ENCODE measurements at places on chromosomes 12 and 14.

DNA sequence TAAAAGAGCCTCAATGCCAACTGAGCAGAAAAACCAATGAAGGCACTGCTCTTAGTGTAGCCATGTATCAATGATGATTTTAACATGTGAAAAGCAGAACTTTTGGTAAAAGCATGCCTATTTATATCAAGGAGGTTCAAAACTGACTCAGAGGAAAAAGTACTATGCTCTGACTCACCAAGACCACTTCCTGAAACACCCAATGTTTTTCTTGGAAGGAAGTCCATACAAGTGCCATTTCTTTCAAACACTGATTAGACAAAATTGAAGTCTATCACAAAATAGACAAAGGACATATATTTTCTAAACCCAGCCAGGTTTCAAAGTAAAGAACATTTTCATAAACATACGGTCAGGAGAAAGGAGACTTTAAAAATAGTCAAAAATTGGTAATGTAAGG, 88.6 kb downstream of the EPS8 start:
- DNase-seq: no peak

- no peak for DNase-seq
These were observed 90.2 kb upstream of the FERMT2 start for GRCh38 chr14:53041067-53041466.

DNA sequence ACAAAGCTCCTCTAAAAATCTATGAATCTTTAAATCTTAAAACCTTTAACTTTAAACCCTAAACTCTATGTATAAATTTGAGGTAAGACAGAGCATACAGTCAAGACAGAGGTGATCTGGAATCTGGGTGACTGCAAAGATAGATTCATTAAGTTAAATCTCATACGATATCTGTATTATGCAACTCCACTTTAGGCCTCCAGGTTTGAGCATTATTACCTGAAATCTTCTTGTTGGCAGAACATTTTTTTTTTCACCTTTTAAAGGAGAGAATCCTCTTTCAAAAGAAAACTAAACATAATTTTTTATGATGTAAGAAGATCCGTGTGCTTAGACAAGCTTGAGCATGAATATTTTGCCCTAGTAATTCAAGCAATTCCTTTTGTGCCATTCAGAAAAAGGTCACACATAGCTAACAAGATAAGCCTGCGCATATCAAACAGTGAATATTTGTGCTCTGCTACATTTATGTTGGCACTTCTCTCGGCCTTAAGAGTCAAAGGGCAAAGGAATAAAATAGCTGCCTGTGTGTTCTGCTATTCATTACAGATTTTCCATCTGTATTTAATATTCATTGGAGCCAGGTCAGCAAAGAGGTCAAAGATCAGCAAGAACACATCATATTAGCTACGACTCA, 163.3 kb downstream of the TMTC3 start:
- no peak for DNase-seq

GRCh38 chr12:12327802-12328201, 22.2 kb downstream of the MANSC1 start:
- DNase-seq: no peak

DNA sequence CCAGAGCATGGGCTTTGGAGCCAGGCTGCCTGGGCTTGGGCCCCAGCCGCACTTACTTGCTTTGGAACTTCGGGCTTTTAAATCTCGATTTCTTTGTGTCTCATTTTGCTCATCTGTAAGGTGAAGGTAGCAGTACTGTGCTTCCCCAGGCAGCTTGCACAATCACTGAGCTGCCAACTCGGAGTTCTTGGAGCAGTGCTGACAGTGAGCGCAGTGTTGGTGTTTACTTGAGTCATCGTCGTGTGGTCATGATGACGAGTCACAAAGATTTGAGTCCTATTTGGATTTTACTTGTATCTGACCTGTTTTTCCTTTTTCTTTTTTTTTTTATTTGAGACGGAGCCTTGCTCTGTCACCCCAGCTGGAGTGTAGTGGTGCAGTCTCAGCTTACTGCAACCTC, 31.3 kb upstream of the ATF1 start:
- DNase-seq: no peak

DNA sequence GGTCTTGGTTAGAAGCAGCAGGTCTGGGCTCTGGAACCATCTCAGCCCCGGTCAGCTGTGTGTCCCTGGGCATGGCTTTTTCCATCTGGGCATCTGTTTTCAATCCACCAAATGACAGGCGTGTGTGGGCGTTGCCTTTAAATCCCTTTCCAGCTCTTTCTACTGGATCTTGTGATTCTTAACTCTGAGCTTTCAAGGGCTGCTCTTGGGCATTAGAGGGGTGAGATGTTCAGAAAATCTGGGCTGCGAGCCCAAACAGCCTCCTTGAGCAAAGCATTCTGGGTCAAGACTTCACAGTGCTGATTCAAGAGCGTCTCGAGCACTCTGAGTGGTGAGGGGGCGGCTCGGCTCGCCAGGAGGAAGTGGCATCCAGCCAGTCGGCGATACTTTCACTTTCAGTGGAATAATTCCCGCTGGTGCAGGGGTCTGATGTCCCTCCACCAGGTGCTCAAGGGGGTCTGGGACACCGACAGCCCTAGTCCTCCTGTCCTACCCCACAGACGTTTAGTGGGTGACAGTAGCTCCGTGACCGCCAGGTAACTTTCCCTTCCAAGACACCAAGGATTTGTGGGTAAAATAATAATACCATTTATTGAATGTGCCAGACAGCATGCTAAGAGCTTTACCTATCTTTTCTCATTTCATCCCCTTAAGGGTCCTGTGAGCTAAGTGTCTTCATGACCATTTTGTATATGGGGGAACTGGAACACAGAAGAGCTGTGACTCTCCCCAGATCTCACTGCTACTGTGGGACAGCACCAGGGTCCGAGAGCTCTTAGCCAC, 114.0 kb downstream of the PLXNC1 start:
- DNase-seq: peak; percentile 55

GRCh38 chr12:91052026-91052425, 5.8 kb downstream of the KERA start:
- DNase-seq: no peak

- no peak for DNase-seq
These were observed 33.6 kb downstream of the HMGA2 start for GRCh38 chr12:65857840-65858239.

DNA sequence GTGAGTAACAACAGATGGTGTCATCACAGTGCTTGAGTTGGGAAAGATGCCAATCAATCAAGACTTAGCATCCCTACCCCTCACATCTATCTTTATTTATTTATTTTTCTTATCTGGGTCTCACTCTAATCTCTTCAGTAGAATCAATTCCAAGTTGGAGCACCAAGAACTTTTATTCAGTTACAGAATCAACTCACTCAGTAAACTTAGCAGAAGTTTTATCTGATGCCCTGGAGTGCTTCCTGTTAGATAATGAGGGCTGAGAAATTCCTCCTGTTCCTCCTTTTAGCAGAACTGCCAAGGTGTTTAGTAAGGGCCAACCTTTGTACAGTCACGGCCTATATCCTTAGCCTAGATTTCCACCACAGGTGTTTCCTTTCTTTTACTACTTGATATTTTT, 11.3 kb upstream of the SLC5A8 start:
- no peak for DNase-seq

DNA sequence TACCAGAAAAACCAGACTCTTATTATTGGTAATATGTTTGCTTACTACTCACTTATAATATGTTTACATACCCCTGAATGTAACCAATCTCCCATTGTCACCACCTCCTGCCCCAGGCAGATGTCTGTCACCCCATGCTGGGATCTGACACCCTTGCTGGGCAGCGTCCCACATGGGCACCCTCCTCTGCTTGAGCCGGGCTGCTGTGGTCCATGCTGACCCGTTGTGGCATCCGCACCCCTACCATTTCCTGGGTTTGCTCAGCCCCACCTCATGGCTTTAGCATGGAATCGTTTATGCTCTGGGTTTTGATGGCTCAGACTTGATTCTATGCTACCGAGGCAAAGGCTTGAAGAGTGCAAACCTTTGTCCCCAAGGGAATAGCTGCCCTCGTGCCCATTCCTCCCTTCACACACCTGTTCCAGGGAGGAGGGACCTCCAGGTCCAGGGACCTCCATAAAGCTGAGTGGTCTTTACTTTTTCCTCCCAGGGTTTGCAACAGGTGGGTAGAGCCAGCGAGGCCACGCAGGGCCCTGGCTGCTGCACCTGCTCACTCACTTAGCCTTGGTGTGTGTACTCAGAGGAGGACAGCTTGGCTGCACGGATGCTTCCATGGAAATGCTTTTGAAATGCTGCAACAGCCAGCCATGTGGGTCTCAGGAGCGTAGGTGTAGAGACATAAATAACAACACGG, 68.7 kb downstream of the PRMT8 start:
- DNase-seq: no peak

- DNase-seq: no peak
These were observed 74.9 kb upstream of the ATP2B1 start for GRCh38 chr12:89783359-89784060.

DNA sequence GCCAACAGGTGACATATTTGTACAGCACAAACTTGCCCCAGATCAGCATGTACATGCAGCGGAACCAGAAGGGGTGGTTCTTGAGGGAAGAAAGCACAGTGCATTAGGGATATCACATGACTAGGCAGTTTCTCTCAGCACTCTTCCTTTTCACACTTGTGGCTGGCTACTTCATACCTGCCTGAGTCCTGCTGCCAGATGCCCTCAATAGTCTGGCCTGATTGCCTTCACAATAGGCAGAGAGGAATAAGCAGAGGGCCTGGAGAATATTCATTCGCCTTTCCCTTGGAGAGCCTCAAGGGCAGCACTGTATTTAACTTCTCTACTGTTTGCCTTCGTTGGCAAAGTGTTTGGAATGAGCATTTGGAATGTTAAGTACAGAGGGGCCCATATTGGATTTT, 7.9 kb downstream of the EMG1 start:
- DNase-seq: no peak

DNA sequence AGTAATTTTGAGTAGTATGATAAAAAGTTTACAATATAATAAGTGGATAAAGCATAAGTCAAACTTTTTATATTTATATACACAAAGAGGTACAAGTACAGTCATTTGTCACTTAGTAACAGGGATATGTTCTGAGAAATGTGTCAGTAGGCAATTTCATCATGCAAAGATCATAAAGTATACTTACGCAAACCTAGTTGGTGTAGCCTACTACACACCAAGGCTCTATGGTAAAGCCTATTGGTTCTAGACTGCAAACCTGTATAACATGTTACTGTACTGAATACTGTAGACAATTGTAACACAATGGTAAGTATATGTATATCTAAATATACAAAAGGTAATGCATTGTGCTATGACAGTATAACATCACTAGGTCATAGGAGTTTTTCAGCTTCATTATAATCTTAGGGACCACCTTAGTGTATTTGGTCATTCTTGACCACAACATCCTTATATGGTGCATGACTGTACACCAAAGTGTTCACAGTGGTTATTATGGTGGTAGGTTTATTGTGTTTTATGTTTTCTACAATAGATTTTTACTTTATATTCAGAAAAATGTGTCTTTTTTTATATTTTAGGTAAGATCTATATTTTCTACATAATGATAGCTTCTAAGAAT, 14.9 kb upstream of the SCFD1 start:
- no peak for DNase-seq

GRCh38 chr12:106903241-106903945, 52.3 kb upstream of the TMEM263 start:
- peak; percentile 45 for DNase-seq

GRCh38 chr14:77148510-77149231, 7.1 kb upstream of the ZDHHC22 start:
- DNase-seq: no peak

DNA sequence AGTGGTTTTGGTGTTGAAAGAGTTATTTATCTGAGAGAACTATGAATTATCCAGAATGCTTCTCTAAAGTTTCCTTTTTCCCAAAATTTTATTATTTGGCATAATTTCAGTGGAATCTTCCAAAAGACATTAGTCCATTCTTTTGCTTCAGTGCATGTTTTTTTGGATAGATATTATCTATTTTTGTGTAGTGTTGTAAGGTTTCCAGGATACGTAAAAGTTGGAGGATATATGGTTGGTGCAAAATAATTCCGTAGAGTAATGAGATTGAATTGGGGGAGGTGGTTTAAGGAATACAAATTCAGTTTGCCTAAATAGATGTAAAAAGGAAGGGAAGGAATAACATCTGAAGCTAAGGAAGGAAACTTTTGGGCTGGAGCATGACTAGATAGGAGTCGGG, 186.6 kb downstream of the RGS6 start:
- no peak for DNase-seq

GRCh38 chr14:82060219-82060618, 526.6 kb upstream of the SEL1L start:
- DNase-seq: no peak

DNA sequence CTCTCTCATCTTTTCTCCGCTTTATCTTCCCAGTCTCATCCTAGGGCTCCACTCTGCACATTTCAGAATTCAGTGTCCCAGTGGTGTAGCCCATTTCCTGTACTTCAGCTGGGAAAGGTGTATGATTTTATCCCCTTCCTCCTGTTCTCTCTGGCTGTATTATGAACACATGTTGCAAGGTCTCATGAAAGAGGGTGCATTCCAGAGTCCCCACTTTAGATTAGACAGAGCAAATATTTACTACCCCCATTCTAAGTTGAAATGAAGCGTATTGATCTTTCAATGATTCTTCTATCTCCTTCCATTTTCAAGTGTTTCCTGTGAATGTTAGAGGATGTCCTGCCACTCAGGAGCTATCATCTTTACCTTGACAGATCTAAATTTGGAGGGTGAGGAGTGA, 123.2 kb downstream of the WIF1 start:
- DNase-seq: no peak

DNA sequence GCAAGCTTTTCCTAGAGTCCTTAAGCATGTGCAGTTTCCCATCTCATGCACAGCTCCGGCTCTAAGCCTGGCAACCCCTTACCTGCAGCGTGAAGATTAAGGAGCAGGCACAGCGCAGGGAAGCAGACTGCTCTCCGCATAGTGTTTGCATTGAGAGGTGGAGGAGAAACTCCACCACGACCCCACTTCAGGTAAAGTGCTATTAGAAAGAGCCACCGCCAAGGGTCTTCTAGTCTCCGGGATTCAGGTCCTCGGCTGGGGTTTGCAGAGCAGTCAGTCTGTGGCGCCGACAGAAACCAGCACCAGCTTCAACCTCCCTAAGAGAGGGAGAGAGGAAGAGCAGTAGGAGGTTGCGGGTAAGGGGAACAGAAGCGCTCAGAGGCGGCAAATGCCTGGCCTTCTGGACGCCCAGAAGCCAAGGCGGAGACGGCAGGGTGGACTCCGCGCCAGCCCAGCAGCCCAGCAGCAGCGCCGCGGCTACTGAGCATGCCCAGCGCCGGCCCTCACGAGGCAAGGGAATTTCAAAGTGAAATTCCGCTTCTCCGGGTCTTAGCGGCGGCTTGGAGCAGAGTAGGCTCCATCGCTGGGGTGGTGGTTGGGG, at the start of gene PTPRR:
PTPRR (minus strand) TSS at position 488 of the 601 bp plus-strand sequence; CDS start at position 140, 348 bp downstream.
- DNase-seq: no peak

- DNase-seq: no peak
These were observed 120.8 kb downstream of the PPHLN1 start for GRCh38 chr12:42446761-42447160.

DNA sequence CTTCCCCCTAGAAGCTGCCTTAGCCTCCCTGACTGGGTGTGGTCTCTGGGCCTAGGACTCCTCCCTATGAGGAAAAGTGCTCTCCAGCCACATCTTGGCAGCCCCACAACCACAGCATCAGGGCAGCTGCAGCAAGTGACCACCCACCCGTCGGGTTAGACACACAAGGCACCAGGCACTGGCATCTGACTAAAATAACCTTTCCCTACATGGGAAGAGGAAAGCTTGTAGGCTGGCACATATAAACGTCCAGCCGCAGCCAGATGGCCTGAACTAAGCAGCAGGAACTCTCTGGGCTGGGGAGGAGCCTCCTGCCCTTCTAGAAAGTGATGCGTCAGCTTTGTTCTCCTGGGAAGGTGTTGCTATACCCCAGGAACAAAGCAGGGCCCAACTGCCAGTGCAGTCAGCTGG, 328.7 kb downstream of the DPF3 start:
- no peak for DNase-seq

- DNase-seq: no peak
These were observed 245.8 kb upstream of the NAV3 start for GRCh38 chr12:77584860-77585259.
